ENCODE measurements at places on chromosomes 5 and 9. TPM values are rescaled to one million over a fixed set of nuclear protein-coding genes. Genes with fewer than 3 reads are reported as not detected.

SPINK4 gene
- polyA plus RNA-seq: not detected

FABP6 gene
- polyA plus RNA-seq: 5.9 TPM

DDX46 gene
- polyA plus RNA-seq: 34.6 TPM

DNA sequence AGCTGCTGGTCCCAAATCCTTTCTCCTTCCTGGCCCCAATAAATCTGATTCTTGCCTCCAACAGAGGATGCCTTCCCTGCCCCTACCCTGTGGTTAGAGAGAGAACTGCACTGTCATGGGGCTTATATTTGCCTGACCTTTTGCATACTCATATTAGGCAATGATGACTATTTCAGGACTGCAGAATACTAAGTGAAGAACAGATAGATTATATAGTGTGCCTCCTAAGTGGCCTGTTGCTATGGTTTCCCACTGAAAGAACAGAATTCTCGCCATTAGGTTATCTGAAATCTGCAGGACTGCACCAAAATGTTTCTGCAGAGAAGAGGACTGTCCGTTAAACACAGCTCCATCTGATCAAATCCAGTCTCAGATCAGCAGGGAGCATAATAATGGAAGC, 87.3 kb upstream of the CCNG1 start:
- no peak for DNase-seq

- DNase-seq: no peak
Measured at GRCh38 chr9:86643946-86644674, 289.9 kb upstream of the TUT7 start.

DNA sequence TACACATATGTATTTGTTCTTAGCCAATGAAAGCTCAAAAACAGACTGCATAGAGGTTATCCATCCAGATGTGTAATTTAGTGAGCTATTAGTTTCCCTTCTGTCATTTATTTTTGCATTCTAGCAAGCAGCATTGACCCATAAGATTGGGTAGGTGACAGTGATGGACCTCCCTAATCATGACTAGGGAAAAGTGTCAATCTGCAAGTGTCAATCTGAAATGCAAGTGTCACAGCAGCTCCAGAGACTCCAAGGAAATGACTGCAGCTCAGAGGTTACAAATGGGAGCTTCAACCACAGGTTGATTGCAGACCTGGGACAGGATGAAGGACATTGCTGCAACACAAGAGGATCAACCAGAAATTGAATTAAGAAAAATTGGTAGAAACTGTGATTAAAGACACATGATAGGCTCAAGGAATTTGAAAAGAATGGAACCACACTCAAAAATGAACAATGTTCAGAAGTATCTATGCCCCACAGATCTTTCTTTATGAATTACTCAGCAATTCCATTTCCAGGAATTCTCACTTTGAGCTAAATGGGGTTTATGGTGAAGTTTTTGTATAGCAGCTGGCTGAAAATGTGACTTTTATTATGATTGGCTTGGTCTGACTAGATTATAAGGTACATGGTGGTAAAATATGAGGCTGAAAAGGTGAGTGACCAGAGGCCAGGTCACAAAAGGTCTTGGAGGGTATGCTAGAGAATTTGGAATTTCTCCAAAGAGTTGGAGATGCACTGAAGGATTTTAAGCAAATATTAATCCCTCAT, 59.6 kb upstream of the HTR4 start:
- DNase-seq: no peak

Measured in heart right ventricle (tissue), 16 donors.